ENCODE measurements at places on chromosomes 5 and 9.

GRCh38 chr9:123263227-123263626, 5.2 kb downstream of the STRBP start:
- DNase-seq = no peak

GRCh38 chr5:137296213-137296781, 202.8 kb downstream of the SPOCK1 start:
- peak; percentile 74 for DNase-seq

GRCh38 chr9:15018096-15018637, 107.9 kb upstream of the FREM1 start:
- no peak for DNase-seq

GRCh38 chr9:109597496-109597895, 99.4 kb upstream of the PTPN3 start:
- no peak for DNase-seq

DNA sequence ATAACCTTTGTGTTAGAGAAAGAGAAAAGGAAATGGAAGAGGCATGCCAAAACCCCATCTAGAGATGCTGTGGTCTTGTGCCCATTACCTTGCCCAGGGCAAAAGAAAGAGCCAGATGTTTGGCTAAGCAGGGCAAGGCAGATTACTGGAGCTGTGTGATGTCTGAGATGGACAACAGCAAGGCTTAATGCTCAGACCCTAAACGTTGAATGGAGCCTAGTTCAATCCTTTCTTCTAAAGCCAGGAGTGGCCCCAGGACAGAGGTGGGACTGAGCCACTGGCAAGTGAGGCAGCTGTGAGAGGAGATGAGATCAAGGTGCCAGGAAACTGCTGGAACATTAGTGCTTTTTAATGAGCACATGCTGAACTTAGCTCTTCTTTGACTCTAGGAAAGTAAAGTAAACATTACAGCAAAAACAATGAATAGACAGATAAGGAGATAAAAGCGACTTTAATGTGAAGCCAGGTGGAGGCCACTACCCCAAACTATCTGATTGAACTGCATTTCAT, 143.0 kb upstream of the EGFLAM start:
- no peak for DNase-seq

DNA sequence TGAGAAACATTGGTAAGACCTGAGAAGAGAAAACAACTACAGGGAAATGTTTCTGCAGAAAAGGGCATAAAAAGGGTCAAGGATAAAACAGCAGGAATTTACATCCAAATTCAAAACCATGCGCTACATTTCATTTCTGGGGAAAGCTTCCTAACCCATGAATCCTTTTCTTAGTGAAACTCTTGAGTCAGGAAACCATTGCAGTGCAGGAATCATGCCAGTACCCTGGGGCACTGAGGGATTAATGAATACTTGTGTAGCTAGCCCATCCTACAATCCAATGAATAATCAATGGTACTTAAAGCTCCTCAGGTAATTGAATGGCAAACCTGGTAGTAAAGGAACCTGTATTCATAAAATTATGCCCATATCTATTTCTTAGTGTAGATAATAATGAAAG, 580.5 kb downstream of the TLE1 start:
- DNase-seq = no peak

GRCh38 chr5:54673523-54674225, 156.1 kb downstream of the SNX18 start:
- no peak for DNase-seq

DNA sequence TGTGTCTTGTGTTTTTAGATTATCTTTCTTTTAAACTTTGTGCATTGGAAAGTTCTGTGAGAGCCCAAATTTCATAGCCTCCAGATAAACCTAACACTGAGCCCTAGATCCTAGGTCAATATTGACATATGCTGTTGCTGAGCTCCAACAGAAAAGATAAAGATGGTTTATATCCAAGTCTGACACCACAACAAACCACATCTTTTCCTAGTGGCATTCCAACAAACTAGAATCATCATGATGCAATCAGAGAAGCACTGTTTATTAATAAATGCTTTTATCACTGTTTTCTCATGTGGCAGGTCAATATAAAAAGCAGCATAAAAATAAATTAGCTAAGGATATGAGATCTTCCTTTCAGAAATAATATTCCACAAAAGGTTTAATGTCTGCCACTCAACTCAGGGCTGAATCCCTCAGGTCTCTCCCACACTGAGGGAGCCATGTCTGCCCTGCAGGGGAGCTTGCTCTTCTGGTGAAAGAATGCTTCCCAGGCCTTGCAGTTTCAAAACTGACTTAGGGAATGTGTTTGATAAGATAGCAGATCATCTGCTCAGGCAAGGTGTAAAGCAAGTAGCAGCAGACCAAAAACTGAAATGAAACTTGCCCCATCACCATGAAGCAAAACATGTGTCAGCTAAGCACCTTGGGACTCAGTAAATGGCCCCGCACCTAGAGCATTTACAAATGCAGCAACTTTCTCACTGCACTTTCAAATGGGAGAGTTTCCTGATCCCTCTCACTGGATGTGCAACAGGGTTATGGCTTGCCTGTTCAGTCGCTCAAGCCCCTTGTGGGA, 493.0 kb downstream of the AGTPBP1 start:
- no peak for DNase-seq

GRCh38 chr9:69583645-69584234, 88.4 kb downstream of the APBA1 start:
- peak; percentile 72 for DNase-seq

- DNase-seq = no peak
Observed at GRCh38 chr5:137822984-137823383, 44.7 kb upstream of the MYOT start.

DNA sequence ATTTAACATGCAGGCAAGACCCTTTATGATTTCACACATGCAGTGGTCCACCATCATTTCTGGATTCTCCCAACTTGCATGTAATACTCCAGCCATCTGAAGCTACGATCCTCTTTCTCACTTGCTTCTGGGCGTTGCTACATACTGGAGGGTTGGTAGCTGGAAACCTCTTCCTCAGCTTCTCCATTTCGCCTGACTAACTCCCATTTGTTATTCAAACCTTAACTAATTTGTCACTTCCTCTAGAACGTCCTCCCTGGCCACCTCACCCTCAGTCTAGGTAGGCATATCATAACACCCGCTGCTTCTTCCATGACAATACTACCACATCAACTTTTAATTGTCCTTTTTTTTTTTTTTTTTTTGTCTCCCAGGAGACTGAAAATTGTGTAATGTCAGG, 72.6 kb upstream of the EQTN start:
- no peak for DNase-seq

DNA sequence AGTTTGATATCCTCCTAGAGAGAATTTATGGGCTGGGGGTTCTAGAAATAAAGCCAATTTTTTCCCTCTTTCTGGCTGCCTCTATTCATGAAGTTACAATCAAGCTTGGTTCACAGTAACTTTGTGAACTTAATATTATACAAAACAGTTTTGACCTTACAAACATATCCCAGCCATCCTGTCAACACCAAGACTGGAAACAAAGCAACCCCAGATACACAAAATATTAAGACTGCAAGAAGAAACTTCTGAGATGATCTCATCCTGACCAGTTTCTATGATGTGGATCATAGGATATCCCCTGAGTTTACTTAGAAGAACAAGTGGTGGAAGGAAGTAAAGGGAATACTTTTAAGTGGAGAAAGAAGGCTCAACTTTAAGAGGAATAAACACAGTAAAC, 28.3 kb upstream of the CER1 start:
- DNase-seq = no peak

Measured in NCI-H82 (cell line).